Stimulated activated CD4-positive, alpha-beta T cell treated with anti-CD3 and anti-CD28 coated beads, Interleukin-1b, Interleukin-23, amount 100 ng/mL, for 4 hours (primary cell): ENCODE measurements at places on chromosomes 7 and 10.

- DNase-seq, result no peak
Observed at GRCh38 chr7:122544463-122544862, 154.5 kb downstream of the RNF133 start.

GRCh38 chr7:150994141-150994837, 3.5 kb downstream of the NOS3 start:
- no peak for DNase-seq

GRCh38 chr7:7157177-7157886, 25.0 kb upstream of the C1GALT1 start:
- no peak for DNase-seq

GRCh38 chr7:40200791-40201190, 66.0 kb downstream of the SUGCT start:
- DNase-seq, result no peak

GRCh38 chr7:135744938-135745702, 3.5 kb downstream of the FAM180A start:
- DNase-seq, result no peak

DNA sequence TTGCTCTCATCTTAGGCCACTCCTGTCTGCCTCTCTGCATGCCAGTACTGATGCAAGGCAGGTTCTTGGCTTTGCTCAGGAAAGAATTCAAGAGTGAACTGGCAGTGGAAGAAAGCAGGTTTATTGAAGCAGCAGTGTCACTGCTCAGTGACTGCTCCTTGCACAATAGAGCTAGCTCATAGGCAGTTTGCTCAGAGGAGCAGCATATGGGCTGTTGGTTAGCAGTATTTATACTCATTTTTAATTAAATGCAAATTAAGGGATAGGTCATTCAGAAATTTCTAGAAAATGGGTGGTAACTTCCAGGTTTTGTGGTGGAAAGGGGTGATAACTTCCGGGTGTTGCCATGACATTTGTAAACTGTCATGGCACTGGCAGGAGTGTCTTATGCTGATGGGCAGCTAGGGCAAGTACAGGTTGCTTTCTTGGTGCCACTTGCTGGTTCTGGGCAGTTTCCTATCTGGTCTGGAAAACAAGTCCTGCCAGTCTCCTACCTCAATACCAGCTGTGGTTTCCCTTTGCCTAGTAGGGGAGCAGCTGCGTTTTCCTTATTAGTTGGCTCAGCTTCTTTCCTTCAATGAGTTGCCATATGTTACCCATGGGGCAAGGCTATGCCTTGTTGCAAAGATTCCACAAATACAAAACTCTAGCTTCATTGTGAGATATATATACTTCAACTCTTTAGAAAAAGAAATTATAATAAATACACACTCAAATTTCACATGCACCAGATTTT, 64.8 kb upstream of the CALD1 start:
- DNase-seq, result no peak

GRCh38 chr10:18202680-18203460, 62.6 kb downstream of the CACNB2 start:
- DNase-seq, result no peak

GRCh38 chr7:98110249-98111022, 3.8 kb downstream of the LMTK2 start:
- no peak for DNase-seq

DNA sequence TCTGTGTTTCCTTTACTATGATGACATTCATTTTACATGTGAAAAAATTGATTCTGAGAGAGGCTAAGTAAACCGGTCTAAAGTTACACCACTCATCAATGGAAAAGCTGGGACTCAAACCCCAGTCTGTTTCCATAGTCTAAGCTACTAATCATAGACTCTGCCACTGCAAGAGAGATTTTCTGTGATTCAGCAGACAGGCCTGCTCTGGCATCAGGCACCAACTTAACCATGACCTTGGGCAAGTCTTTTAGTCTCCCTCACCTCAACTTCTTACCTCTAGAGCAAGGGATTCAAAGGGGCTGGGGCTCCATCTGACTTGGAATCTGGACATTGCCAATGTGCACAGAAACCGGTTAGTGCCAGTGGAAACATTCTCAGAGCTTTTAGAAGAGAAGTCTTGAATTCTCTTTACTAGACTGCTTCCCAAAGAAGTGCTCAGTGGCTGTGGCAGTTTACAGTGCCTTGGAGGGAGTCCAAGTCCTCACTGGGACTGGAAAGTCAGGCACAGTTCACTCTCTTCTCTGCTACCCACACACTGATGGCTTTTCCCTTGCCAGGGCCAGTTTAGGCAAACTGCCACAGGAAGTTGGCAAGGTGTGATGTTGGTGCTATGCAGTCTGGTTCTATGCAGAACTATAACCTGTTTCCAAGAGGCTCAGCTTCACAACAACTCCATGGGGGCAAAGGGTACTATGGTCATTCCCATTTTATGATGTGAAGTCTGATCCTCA, 4.5 kb upstream of the BLNK start:
- no peak for DNase-seq

DNA sequence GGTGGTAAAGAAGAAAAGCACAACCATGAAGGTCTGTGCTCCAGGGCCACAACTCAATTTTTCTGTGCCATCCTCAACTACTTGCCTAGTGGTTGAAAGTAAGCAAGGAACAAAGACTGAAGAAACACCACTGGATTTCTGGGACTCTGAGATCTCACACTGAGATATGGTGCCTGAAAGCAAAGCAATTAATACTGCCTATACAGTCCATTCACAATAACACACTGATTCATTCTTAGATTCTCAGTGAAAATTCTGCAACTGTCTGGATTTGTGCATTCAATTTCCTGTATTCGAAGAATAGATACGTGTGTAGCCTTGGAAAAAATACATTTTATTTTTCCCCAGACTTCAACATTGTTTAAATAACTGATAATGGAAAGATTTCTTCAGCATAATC, 116.4 kb upstream of the FAM133B start:
- DNase-seq, result no peak

DNA sequence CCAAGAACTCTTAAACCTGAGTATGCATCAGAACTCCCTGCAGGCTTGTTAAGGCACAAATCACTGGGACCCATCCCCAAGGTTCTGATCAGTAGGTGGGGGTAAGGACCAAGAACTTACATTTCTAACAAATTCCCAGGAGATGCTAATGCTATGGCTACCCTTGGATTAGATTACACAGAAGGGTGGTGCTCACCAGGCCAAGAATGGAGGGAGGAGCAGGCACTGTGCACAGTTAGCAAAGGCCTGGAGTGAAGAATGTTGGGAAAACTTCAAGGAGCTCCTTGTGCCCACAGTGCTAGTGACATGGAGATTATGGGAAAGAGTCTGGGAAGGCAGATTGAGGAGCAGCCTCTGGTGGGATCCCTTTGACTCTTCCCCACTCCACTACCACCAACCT, 1.9 kb downstream of the PRSS2 start:
- DNase-seq, result no peak

DNA sequence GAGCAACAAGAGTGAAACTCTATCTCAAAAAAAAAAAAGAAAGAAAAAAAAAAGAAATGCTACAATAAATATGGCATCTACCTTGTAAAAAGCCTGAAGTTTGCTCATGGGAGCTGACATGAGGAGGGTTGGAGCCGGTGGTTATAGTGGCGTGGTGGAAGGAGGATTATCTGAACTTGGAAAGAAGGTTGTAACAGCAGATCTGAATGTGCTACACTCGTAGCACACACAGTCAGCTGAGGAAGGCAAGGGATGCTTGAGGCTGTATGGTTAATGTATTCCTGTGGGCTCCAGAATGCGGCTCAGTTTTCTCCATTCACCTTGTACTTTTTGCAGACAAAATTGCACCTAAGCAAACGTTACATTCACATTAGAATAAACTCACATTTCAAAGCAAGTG, 390.3 kb upstream of the GALNT17 start:
- no peak for DNase-seq

DNA sequence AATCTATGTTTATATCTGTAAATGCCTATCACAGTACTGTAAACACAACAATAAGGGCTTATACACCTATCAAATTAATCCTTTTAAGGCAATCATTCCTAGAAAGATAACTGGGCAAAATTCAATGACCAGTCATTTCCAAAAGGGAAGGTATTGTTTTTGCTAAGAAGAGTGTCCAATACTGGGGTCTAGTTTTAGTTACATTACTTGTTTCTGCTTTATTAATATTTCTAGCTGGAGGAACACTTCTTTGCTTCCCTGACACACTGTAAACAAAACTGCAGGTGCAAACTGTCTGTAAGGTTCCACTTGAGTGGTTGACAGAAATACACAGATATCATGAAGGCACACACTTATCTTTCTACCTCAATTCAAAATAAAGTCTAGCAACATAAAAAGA, 84.2 kb upstream of the FAM133B start:
- no peak for DNase-seq

DNA sequence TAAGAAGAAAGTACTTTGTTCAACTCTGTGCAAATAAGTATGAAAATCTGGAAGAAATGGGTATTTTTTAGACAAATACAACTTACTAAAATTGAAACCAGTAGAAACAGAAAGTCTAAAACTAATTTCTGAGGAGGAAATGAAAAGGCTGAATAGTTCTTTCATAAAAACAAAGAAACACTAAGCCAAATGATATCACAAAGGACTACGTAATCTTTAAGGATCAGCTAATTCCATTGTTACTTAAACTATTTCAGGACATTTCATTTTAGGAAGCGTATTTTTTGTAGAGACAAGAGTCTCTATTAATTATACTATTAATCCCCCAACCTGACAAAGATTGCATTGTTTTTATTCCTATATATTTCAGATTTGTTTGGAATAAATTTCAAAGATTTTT, 11.2 kb upstream of the CCSER2 start:
- no peak for DNase-seq

- no peak for DNase-seq
Observed at GRCh38 chr10:48697821-48698764, 13.4 kb downstream of the WDFY4 start.

GRCh38 chr10:16521311-16522016, at the start of gene C1QL3:
C1QL3 (minus strand) TSS chr10:16521879; CDS start chr10:16521065, 814 bp downstream.
- DNase-seq, result no peak

- DNase-seq, result no peak
Observed at GRCh38 chr10:4138146-4138721, 353.2 kb upstream of the KLF6 start.

DNA sequence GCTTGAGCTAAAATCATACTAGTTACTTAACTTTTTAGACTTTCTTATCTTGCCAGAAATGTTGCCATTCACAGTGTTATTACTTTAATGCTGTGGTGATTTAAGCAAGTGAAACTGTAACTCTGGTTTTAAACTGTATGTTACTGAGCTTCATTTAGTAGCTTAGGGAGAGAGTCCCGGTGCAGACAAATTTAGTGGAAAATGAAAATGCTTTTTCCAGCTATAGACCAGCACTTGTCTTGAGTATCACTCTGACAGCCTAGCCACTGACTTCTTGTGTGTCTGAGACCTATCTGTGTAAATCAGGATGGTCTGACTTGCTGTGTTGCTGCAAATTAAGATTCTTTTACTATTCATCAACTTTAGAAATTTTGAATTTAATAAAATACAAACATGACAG, 200.8 kb downstream of the CACNB2 start:
- DNase-seq, result no peak

DNA sequence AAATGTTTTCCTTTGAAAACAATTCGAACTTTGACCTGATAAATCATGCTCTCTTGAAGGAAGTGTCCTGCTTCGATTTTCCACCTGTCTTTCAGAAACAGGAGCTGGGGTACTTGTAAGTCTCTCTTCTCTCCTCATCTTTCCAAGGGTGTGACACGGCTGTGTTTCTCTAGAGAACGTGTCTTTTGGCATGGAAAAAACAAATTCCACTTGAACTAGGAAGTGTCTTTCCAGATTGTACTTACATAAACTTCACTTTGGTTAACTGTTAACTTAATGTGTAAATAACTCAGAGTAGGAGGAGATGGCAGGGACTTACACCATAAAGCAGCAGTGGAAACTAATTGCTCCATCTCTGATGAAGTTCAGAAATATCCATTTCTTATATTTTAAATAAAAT, 4.2 kb upstream of the CALCR start:
- DNase-seq, result no peak

DNA sequence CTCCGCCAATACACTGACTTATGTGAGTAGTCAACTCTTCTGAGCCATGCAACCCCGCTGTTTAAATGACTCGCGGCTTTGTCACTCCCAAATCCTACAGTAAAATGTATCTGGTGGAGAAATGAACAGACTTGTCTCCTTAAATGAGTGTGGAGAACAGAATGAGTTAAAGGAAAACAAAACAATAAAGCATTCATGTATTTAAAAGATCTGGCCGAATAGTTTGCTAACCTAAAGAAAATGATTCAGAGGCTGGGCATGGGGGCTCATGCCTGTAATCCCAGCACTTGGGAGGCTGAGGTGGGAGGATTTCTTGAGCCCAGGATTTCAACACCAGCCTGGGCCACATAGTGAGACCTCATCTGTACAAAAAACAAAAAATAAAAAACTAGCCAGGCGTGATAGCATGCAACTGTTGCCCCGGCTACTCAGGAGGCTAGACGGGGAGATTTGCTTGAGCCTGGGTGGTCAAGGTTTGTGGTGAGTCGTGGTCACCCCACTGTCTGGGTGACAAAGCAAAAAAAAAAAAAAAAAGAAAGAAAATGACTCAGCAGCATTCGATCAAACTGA, 86.5 kb upstream of the PFKP start:
- DNase-seq, result no peak

GRCh38 chr7:129311429-129311828, 86.6 kb downstream of the AHCYL2 start:
- no peak for DNase-seq

DNA sequence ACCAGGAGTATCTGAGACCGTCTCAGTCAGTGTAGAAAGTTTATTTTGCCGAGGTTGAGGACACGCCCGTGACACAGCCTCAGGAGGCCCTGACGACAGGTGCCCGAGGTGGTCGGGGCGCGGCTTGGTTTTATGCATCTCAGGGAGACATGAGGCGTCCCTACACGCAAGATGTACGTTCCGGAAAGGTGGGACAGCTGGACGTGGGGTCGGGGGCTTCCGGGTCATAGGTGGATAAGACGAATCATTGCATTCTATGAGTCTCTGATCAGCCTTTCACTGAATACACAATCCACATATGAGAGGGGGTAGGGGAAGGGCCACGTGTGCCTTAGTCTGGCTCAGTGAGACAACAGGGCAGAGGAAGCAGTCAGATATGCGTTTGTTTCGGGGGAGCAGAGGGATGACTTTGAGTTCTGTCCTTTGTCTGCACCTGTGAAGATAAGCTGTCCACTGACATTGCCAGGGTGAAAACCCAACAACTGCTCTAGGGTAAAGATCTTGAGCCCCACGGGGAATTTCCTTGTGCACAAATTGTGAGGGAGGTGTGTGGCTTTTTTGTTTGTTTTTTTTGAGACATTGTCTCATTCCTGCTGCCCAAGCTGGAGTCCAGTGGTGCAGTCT, 66.2 kb downstream of the DNAJB6 start:
- DNase-seq, result no peak

GRCh38 chr7:86785641-86786040, 141.9 kb downstream of the GRM3 start:
- no peak for DNase-seq

- DNase-seq, result no peak
Observed at GRCh38 chr7:69722843-69723242, 124.6 kb downstream of the AUTS2 start.

GRCh38 chr7:133511252-133511651, 258.4 kb downstream of the EXOC4 start:
- no peak for DNase-seq

- no peak for DNase-seq
Observed at GRCh38 chr10:124225467-124226270, 132.3 kb upstream of the CHST15 start.
